Placental pericyte (primary cell): ENCODE measurements at places on chromosomes 2 and 18. TPM values are rescaled to one million over a fixed set of nuclear protein-coding genes. Genes with fewer than 3 reads are reported as not detected.

Gene GAREM1
- 0.44 and 0.72 TPM in 2 replicates for total RNA-seq

Gene EPB41L3
- total RNA-seq: 0.14 and 0.44 TPM in 2 replicates

Gene CNDP1
- total RNA-seq: 0.22 TPM in 1 of 2 replicates, not detected in the other

Gene CHCHD5
- 9.9 and 17.5 TPM in 2 replicates for total RNA-seq

Gene SFXN5
- total RNA-seq: 9.6 and 18.8 TPM in 2 replicates

Gene RESP18
- not detected in 2 replicates for total RNA-seq

Gene TMEM150A
- 14.6 and 17.7 TPM in 2 replicates for total RNA-seq

Gene CYP26B1
- under 0.01 and 4.9 TPM in 2 replicates for total RNA-seq

Gene INHBB
- total RNA-seq: not detected in 2 replicates

Gene FTCDNL1
- 0.22 and 0.43 TPM in 2 replicates for total RNA-seq

Gene TFCP2L1
- under 0.01 TPM in 1 of 2 replicates, not detected in the other for total RNA-seq

Gene SPP2
- total RNA-seq: not detected in 2 replicates

Gene HNRNPA3
- 37.7 and 40.7 TPM in 2 replicates for total RNA-seq

Gene TUBB8B
- not detected in 2 replicates for total RNA-seq

Gene CGREF1
- total RNA-seq: 0.88 TPM in 1 of 2 replicates, not detected in the other

Gene GPBAR1
- 0.14 and 0.22 TPM in 2 replicates for total RNA-seq

Gene NEB
- 0.22 and 0.29 TPM in 2 replicates for total RNA-seq

Gene LRP2
- total RNA-seq: not detected in 2 replicates

Gene TMEM17
- 1.6 and 2.6 TPM in 2 replicates for total RNA-seq

Gene KCNE4
- total RNA-seq: 2.4 and 3.1 TPM in 2 replicates

Gene CHAC2
- total RNA-seq: 0.44 and 7.4 TPM in 2 replicates

Gene IL1B
- 183 and 305 TPM in 2 replicates for total RNA-seq

Gene ALK
- 0.29 TPM in 1 of 2 replicates, not detected in the other for total RNA-seq

Gene LIMS4
- 18.6 and 22.8 TPM in 2 replicates for total RNA-seq

Gene GPR35
- total RNA-seq: 0.14 and 0.44 TPM in 2 replicates

Gene EGR4
- not detected in 2 replicates for total RNA-seq

Gene ASPRV1
- 0.22 and 0.29 TPM in 2 replicates for total RNA-seq

Gene FAM110C
- not detected in 2 replicates for total RNA-seq

Gene LYG2
- not detected in 2 replicates for total RNA-seq

Gene DSG1
- not detected in 2 replicates for total RNA-seq

Gene FEV
- not detected in 2 replicates for total RNA-seq

Gene STRN
- total RNA-seq: 14.9 and 16.8 TPM in 2 replicates

Gene RPRM
- total RNA-seq: not detected in 2 replicates

Gene FHOD3
- total RNA-seq: 0.88 and 16.9 TPM in 2 replicates

Gene KCNJ3
- not detected in 2 replicates for total RNA-seq

Gene OXER1
- total RNA-seq: not detected in 2 replicates

Gene SPATS2L
- total RNA-seq: 64.3 and 137 TPM in 2 replicates

Gene ACMSD
- total RNA-seq: not detected in 2 replicates

Gene PROC
- 0.14 TPM in 1 of 2 replicates, not detected in the other for total RNA-seq

Gene INO80B
- 12.9 and 19.3 TPM in 2 replicates for total RNA-seq

Gene PTH2R
- total RNA-seq: under 0.01 and 1.0 TPM in 2 replicates

Gene NEU2
- total RNA-seq: not detected in 2 replicates

Gene CIB4
- not detected in 2 replicates for total RNA-seq

Gene SETBP1
- total RNA-seq: 0.44 and 2.0 TPM in 2 replicates

Gene PLCL1
- total RNA-seq: under 0.01 and 0.43 TPM in 2 replicates

Gene SLC16A14
- total RNA-seq: 0.22 and 0.29 TPM in 2 replicates

Gene CHRND
- not detected in 2 replicates for total RNA-seq

Gene TCF23
- not detected in 2 replicates for total RNA-seq

Gene MTCL1
- 28.2 and 53.5 TPM in 2 replicates for total RNA-seq
